NCI-H1694 (cell line): ENCODE measurements at places on chromosomes 5 and 9.

GRCh38 chr5:142737179-142737578 lies 33.0 kb upstream of the ARHGAP26 start:
- DNase-seq = no peak

DNA sequence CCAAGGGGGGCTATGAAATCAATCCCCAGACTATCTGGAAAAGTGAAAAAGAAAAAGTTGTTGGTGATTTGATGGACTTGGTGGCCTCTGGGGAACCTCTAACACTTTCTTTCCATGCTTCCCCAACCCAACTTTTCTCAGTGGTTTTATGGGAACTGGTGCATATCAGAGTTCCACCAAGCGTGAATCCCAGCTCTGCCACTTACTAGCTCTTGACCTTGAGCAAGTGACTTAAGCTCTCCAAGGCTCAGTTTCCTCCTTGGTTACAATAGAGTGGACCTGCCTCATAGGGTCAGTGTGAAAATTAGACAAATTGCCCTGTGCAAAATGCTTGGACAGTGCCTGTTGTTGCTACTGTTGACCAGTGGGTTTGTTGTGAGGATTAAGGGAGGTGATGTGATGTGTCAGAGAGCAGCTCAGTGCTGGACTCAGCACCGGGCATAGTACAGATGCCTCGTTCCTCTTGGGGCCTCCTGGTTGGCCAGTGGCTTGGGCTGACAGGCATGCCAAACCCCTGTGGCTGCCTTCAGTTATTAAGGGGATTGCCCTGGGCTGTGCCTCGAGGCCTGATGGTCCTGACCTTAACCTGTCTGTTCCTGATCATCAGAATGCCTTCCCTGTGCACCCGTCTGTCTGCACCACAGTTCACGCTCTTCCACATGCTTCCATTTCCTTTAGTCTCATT lies 49.3 kb downstream of the COL15A1 start:
- no peak for DNase-seq

DNA sequence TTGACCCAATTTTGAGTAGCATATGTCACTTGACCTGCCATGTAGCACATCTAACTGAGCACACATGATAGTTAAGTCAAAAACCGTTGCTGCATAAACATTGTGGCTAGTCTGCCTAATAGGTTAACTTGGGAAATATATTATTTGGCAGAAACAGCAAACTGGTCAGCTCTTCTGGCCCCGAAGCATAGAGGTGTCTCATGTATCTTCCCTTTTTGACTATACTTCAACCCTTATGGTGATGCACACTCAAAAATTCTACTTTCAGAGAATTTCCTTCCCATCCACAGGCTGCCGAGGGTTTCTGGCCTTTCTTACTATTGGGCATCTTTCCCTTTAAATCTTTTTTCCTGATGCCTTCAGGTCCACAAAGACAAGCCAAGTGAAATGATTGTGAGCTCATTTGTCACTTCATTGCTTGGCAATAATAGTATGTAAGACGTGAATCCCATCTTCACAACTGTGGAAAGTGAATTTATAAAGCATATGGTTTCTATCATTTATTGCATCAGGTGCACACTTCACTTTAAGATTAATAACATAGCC lies 41.2 kb downstream of the MOCS2 start:
- no peak for DNase-seq

DNA sequence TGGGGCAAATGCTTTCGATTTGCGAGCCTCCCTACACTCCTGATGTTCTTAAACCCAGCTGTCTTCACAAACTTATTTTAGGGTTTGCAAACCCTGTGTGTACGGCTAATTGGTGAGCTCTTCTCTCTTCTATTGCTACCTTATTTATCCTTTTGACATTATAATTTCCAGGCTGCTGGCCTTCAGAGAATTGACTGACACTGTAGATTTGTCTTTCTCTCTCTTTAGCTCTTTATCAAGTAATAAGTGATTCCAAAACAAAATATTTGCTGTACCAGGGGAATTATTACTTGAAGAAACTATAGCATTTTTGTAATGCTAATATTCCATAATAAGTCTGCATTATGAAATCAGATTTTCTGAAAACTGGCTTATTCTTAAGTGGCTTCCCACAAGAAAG lies 92.5 kb downstream of the NPR3 start:
- no peak for DNase-seq

GRCh38 chr9:6827439-6828145 lies 69.8 kb downstream of the KDM4C start:
- DNase-seq = peak; percentile 69
